ENCODE measurements at places on chromosomes 2 and 18.

- DNase-seq: no peak
These were observed 97.9 kb upstream of the ZNF516 start for GRCh38 chr18:76592981-76593381.

DNA sequence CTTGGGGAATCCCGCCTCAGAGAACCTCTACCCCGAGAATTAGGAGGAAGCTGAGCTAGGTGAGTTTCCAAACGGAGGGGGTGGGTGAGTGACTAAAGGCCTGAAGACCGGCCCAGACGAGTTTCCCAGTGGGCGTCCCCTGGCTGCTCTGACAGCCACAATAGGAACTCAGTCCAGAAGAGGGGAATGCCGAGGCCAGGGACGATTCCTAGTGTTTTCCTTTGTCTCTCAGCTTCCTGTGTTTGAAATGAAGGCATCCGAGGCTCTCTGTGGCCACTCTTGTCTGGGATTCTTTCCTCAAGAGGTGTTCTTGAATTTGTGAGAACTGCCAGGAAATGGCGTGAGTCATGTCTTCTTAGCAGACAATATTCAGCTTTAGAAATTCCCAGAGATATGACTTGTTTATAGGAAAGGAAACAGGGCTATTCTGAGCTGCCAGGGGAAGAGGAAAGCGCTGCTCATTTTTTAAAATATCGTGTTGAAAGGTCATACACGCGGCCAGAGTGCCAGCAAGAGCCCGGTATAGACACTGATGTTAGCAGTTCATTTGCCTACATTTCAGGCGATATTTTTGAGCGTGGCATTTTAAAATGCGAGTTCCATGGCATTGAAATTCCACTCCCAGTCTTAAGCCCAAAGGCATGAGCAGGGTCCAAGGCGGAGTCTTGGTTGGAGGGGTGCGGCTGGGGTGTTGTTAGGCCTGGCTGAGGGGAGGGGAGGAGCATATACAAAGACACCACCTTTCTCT lies 169.1 kb upstream of the KLF7 start:
- DNase-seq: no peak

DNA sequence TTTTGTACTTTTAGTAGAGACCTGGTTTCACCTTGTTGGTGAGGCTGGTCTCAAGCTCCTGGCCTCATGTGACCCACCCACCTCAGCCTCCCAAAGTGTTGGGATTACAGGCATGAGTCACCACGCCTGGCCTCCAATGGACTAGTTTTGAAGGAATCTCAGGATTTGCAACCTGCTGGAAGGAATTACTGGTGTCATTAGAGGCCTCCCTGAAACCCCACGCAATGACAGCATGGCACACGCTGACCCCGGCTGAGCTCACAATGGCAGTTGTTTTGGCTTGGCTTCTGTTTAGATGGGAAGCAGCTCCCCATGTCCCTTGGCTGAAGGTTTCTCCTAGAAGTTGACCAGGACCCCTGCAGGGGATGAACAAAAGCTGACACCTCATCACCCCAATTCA lies 23.1 kb upstream of the COPS8 start:
- no peak for DNase-seq

GRCh38 chr2:109209412-109209811 lies 80.4 kb downstream of the SH3RF3 start:
- no peak for DNase-seq

DNA sequence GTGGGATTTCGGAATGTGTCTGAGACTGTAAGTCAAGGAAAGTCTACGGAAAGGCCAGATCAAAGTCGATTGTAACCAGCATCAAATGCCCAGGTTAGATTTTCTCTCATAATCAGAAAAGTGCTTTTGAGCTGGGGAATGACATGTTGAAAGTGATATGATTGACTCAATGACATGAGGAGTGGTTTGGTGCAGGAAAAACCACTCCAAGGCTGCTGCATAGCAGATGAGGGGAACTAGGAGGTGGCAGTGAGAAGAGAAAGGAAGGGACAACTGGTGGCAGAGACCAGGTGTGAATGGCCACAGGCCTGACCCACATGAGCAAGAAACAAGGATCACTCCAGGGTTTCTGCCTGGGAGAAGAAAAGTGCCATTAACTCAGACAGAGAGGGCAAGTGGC lies 822 bp downstream of the SLC35F6 start:
- no peak for DNase-seq

Measured in esophagus squamous epithelium (tissue), 5 donors.